ENCODE measurements at places on chromosomes 12 and 14.

GRCh38 chr14:31357279-31357678 lies 63.1 kb downstream of the HEATR5A start:
- DNase-seq: no peak

- no peak for DNase-seq
Observed at GRCh38 chr12:127240249-127240929, 1026.6 kb upstream of the TMEM132C start.

DNA sequence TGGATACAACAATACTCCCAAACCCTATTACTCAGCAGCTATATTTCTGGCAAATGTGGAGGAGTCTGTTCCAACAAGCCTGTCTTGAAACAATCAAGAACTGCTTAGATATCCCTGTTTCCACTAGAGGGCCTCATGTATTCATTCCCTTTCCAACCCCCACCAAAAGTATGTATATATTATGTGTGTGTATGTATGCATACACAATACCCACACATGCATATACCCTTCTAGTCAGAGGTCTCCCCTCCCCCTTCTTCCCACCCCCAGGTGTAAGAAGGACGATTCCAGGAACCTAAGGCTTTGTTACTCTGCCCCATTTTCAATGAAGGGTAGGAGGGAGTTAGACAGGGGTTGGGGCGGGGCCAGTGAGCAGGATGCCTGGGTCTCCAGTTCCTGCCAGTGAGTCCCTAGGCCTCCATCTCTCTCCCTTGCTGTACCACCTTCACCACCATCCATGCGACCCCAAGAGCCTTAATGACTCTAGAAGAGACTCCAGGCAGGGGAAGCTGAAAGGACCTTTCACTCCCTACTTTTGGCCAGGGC lies at the start of gene DGKA:
Gene DGKA, plus strand, starts transcription at position 392 of the 546 bp plus-strand sequence. CDS start 5,342 bp downstream, outside the sequence.
- DNase-seq: no peak

GRCh38 chr12:52055731-52056711 lies 4.8 kb downstream of the NR4A1 start:
- DNase-seq: no peak

- no peak for DNase-seq
Observed at GRCh38 chr12:28242496-28243309, 52.4 kb downstream of the CCDC91 start.

GRCh38 chr14:62110941-62111340 lies 348.7 kb downstream of the SNAPC1 start:
- DNase-seq: no peak

DNA sequence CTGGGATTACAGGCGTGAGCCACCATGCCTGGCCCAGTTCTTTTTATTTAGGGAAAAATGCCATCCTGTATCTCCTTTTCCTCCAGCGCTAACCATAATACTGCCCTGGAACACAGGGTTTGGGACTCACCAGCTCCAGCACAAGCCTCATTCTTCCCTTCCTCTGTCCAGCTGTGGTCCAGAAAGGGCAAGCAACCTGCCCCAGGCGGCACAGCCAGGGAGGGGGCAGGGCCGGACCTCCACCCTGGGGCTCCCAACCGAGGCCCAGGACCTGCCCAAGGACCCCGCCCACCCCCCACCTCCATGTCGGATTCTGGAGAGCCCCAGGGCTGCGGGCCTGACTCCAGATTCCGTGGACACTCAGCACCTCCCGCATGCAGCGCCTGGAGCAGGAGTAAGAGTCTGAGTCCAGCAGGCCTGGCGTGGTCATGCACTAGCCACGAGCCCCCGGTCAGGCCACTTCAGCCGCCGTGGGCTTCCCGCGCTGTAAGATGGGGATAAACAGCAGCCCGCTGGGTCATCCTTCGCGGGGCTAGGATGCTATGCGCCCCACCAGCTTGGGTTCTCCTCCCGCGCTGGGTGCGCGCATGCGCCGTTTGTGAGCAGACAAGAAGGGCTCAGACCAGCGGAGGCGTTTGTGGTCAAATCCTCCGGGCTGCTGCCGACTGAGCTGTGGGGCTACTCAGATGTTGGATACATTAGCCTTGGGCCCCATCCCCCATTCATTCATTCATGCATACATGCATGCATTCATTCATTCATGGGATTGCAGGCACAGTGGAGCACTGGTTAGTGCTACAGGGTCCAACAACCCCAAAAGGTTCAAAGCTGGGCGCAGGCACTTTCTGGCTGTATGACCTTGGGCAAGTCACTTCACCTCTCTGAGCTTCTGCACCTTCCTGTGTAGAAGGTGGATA lies 16.3 kb downstream of the TMEM119 start:
- no peak for DNase-seq

DNA sequence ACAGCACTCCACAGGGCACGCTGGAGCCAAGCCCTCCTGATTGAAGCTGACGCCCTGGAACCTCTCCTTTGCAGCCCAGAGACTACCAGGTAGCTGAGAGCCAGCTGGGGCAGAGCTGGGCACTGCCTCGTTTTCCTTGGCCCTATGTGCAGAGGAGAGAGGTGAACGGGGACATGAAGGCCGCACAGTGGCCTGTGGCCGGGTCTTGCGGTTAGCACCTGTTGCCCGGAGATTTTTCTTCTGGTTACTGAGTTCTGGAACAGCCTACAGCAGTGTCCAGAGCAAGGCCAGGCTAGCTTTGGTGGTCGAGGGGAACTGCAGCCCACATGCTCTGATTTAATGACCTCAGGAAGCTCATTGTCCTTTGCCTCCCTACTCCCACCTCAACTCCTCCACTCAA lies 201.3 kb upstream of the PRMT8 start:
- no peak for DNase-seq

GRCh38 chr14:77068517-77069200 lies 29.4 kb upstream of the CIPC start:
- DNase-seq: no peak

GRCh38 chr12:105342464-105342863 lies 12.0 kb downstream of the C12orf75 start:
- DNase-seq: no peak

GRCh38 chr12:118063576-118064391 lies 2.8 kb upstream of the WSB2 start:
- no peak for DNase-seq

- DNase-seq: no peak
Observed at GRCh38 chr14:100523843-100524169, 63.4 kb downstream of the BEGAIN start.

GRCh38 chr12:50778663-50779590 lies 15.0 kb downstream of the ATF1 start:
- DNase-seq: no peak

- DNase-seq: no peak
Observed at GRCh38 chr14:65303899-65304222, 108.7 kb upstream of the FUT8 start.

DNA sequence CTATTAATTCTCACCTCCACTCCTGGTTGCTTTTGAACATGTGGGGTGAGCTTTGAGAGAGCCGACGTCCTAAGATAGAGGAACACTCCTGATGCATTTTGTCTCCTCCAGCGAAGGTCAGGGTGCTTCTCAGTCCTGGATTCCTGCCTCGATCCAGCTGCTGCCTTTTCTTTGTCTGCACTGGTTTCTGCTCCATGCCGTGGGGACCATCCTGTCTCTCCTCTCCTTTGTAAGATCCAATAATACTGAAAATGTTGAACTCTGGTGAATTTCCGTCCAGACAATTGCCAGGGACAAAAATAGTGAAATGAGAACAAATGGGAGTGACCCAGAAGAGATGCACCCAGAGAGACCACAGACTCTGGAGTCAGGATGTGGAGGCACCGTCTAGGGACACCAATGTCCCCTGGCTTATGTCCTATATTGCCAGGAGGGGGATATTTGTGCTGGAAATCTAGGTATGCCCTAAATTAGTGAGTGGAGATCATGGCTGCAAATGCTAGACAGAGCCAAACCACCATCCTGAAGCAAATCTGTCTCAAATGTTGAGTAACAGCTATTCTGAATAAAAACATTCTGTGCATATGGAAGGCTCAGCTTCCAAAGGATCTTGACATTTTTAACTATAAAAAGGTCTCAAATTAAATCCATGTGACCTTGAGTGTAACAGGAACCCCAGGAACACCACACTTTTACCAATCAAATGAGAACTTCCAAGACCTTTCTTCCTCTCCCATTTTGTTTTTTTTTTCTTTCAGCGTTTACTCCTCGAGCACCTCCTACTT lies 170.9 kb downstream of the PPM1H start:
- no peak for DNase-seq
